Activated T-helper 9 cell treated with anti-CD3 and anti-CD28 coated beads, Interleukin-2, amount 50 U/mL, for 16 hours (primary cell): ENCODE measurements at places on chromosomes 12 and 14.

- no peak for DNase-seq
Measured at GRCh38 chr12:106673141-106673540, 90.3 kb downstream of the RFX4 start.

DNA sequence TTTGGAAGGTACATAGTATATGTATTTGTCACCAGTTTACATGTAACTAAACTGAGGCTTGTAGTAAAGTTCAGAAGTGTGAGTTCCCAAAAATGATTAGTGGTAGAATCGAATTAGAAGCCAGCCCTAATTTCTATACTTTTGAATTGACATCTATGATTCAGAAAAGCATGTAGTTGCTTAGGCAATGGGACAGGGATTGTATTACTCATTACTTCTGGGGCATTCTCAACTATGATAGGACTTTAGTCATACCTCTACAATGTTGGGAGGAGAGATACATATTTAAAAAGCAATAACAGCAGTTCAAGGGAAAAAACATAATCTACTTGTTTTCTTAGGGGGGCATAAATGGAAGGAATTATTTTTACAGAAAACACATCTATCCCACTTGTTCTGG lies 277.9 kb upstream of the E2F7 start:
- no peak for DNase-seq

DNA sequence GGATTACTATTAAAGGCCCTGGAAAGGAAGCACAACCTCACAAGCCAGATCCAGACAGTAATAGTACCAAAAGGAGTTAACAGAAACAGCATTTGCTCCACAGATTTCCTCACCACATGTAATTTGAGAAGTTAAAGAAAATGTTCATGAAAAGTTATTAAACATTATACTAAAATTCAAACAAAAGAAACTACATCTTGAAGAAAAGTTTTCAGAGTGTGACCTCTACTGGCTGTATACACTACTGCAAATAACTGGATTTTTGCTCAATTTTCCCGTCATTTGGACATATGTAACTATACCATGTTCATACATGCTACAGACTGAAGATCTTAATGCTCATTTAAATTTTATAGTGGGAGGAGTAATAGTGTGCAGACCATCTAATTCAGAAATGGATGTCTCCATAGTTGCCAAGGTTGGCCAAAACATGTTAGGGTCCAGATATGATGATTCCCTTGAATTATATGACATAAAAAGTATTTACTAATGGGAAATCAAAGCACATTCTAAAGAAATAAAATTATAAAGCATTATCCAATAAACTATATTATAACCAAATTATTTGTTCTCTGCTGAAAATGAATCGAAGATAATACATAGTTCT lies 5.6 kb downstream of the KRR1 start:
- no peak for DNase-seq

DNA sequence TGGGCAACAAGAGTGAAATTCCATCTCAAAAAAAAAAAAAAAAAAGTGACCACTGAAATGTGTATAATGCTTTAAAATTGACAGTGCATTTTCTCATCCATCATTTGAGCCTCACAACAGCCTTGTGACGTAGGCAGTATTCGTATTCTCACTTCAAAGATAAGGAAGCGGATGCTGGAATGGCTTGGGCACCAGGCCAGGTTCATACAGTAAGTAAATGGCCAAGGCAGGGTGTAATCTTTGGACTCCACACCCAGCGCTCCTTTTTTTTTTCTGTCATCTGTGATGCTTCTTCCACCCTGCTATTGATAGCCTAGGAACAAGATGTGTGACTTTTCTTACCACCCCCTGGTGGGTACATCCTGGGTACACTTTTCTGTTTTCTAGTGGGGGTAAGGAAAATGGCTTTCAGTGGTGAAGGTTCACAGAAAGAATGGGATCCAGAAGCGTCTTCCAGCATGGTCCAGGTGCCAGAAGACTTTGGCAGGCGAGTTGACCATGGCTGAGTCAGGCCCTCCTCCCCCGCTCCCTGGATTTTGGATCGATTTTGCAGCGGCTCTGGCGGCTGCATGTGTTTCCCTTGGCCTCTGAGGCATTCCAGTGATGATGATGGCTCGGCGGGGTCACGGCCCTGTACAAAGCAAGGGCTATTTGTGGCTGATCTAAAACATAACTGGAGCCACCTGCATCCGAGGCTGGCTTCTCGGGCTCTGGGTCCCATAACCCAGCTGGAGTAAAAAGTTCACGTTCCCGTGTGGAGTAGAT lies 110.6 kb downstream of the CACNA1C start:
- no peak for DNase-seq

GRCh38 chr12:105585107-105585506 lies 254.6 kb downstream of the C12orf75 start:
- DNase-seq, result no peak

DNA sequence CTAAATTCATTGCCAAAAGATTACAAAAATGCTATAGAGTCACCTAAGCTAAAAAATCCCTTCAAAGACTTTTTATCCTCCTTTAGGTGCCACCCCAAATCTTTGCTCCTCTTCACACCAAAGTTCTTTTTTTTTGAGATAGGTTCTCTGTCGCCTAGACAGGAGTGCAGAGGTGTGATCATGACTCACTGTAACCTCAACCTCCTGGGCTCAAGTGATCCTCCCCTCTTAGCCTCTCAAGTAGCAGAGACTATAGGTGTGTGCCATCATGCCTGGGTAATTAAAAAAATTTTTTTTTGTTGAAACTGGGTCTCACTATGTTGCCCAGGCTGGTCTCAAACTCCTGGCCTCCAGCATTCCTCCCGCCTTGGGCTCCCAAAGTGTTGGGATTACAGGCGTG lies 47.9 kb downstream of the WDHD1 start:
- no peak for DNase-seq

DNA sequence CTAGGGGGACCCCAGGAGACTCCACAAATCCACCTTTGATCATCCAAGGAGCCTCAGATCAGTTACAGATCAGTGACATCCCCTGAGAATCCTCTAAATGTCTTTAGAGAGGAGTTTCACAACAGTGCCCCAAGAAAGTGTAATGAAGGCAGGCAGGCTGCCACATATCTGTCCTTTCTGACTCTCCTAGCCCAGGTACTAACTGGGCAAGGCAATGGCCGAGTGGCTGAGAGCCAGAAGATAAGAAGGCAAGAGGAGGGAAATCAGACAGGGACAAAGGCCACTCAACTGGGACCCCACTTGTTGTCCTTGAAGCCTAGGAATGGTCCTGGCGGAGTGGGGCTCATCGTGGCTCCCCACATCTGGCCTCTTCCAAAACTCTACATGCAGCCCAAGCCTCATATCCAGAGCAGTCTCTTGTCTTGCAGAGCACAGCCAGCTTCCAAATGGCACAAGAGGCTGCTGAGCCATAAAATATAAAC lies 11.6 kb downstream of the ACTN1 start:
- DNase-seq, result no peak

DNA sequence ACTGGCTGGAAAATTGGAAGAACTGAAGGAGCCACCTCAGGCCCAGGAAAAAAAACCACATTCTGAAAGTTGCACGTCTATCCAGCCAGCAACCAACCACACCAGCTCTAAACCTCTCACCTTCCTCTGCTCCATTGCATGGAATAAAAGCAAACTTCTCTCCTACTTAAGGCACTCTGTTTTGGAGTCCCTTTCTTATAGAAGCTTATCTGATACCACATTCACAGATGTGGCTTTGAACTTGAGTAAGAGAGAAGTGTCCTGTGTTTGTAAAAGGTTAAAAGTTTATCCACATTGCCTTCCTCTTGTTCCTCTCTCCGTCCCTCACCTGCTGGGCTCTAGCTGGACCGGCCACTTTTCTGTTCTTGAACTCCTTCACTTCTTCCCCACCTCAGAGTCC lies 99.6 kb upstream of the PLXNC1 start:
- no peak for DNase-seq

DNA sequence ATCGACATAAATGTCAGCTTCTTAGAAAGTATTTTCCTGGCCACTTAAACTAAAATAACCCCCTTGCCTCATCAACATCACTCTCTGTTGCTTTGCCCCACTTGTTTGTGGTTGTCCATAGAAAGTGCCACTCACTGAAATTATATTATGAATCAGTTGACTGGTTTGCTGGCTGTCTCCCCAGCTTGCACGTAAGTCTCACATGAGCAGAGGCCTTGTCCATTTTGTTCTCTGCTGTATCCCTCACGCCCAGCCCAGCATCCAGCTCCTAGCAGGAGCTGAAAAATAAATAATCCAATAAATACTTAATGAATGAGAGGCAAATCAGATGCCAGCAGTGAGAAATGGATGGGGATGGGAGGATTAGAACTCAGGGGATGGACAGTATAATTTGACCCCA lies 159.3 kb downstream of the KSR2 start:
- DNase-seq, result no peak

DNA sequence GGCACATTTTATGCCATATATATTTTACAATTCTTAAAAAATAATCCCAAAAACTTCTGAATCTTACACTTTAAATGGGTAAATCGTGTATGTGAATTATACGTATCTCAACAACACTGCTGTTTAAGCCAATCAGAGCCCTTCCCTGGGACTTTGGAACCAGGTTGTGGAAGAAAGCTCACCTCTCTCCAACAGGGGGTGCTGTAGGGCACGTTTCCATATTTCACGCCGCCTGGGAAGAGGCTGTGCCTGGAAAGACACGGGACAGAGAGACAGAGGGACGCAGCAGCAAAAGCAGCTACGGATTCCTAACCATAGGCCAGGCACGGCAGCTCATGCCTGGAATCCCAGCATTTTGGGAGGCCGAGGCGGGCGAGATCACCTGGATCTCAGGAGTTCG lies 29.4 kb upstream of the FBRSL1 start:
- DNase-seq, result no peak

DNA sequence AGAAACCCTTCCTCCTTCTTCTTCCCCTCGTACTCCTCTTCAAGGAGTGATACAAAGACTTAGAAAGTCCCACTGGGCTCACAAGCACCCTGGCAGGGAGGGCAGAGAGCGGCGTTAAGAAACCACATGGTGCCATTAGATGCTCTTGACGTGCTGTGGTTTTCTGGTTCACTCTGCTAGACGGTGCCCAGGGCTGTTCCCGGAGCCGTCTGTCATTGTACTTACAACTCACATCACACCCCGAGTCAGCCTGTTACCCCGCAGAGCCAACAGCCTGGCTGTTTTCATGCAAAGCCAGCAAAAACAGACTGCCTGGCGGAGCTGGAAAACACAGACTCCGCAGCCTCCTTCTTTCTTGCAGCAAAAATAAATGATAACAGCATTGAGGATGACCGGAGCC lies 232.6 kb upstream of the TBX3 start:
- DNase-seq, result no peak

DNA sequence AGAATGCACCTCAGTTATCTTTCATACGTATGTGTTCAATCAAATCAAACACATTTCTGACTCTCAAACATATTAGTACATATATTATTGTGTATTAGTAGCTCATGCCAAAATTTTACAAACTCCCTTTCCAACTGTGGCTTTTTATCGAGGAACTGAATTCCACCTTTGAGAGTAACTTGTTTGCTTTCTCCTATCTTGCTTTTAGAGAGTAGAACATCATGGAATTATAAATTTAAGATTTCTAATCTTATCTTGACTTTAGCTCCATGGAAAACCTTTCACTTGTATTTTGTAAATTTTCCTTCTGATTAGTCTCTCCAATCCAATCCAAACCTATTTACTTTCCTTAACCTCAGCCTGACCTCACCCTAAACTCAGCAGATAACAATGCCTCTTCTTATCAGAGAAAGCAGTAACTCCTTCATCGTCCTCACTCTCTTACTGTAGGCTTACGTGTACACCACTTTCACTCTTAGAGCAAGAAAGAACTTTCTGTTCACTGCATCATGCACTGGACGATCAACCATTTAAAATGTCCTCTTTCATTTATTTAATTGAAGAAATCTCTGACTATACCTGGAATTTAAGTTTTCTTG lies 164.5 kb downstream of the TMTC3 start:
- DNase-seq, result no peak

DNA sequence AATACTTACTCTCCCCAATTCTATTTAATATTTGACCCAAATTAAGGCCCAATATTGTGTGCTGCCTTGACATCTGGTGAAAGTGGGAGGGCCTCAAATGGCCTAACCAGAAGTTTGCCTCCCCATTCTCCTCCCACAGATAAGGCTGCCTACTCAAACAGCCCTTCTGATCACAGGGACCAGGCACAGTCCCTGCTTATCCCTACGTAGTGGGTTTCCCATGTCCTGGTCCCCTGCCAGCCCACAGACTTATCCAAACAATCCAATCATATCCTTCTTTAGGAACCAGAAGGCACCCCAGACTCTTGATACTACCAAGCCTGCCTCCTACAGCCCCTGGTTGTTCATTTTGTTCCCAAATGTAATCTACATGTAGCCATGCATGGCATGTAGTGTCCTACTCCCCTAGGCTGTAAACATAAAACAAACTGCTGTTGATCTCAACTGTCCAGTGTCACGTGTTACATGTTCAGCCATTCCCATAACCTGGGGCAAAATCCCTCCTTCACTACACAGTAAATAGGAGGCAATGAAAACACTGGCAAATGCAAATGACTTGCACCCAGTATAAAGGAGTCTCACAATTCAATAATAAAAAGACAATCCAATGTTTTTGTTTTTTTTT lies 49.3 kb downstream of the EEA1 start:
- DNase-seq, result no peak

DNA sequence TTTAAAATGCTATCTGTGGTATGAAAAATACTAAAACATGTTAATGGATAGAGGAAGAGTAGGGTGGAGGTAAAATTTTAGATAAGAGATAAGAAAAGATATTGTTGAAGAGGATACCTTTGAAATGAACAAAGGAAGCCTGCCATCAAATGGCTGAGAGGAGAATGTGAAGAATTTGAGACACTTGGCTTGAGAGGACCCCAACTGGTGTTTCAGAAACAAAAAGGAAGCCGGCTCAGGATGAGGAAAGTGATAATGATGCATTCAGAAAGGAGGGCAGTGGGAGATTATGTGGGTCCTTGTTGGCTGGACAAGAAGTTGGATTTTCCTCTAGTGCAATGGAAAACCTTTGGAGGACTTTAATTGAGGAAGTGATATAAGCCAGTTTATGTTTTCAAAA lies 264.4 kb downstream of the DUSP6 start:
- DNase-seq, result no peak

DNA sequence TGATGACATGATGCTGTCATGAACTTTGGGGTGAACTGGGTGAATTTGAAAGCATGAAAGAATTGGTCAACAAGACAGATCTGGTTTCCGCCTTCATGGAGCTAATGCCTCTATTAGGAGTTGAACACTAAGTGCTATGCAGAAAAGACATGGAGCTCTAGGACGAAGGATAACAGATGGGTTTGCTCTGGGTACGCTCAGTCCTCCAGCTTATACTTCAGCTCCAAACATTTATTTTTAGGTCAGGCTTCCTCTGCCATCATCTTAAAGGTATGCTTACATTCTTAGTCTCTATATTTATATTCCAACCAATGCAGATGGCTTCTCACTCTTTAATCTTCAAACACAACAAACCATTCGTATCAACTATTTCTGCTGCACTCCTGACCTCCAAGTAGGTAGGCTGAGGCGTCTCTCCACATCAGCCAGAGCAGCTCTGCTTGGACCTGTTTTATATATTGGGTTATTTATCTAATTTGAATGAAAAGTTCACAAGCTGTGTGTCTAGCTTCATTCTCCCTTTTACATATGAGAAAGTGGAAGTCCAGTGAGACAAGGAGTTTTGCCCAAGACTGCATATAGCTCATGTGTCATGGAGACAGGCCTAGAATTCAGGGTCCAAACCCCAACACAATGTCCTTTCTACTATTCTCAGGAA lies 226.3 kb downstream of the SPTSSA start:
- no peak for DNase-seq
